Common myeloid progenitor, CD34-positive (primary cell): ENCODE measurements at places on chromosomes 5 and 9.
A peak's percentile ranks its signal among the peaks of the same experiment; 100 is the strongest.

DNA sequence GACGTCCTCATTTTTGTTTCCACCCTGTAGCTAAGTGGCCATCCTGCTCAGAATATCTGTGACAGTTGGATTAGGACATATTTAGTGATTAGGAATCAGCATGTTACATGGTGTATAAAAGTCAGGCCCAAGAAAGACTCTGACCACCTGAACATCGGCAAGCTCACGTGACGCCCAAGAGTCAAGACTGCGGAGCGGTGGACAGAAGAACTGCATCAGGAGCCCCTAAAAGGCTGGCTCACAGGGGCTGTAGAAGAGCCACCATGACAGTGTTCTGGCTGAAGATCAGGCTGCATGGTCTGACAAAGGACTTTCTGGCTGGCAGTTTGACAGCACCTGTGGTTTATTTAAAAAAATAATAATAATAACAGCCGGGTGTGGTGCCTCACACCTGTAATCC lies 185.3 kb downstream of the AUH start:
- no peak for DNase-seq

DNA sequence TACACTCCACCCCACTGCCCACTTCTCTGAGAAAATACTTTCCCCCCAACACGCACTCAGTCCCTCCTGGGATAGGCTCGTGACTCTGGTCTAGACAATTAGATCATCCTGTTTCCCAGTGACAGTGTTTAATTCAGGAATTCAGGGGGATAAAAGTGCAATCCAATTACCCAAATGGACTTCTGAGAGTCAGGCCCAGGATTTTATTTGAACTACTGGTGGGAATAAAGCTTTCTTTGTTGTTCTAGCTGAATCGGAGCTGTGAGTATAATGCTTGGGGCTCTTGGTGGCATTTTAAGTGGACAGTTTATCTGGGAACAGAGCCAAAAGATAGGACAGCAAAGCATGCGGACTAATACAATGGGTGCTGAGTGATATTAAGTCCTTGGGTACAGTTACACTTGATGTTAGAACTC lies 683.3 kb downstream of the MAT2B start:
- no peak for DNase-seq

DNA sequence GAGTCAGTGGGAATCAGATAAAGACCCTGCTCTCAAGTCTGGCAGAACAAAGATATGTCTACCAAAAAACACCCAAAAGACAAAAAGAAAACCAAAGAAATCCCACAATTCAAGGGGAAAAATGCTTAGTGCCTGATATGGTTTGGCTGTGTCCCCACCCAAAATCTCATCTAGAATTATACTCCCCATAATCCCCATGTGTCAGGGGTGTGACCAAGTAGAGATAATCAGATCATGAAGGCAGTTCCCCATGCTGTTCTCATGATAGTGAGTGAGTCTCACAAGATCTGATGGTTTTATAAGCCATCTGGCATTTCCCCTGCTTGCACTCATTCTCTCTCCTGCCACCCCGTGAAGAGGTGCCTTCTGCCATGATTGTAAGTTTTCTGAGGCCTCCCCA lies 13.4 kb downstream of the FBXO10 start:
- peak; percentile 27 for DNase-seq

DNA sequence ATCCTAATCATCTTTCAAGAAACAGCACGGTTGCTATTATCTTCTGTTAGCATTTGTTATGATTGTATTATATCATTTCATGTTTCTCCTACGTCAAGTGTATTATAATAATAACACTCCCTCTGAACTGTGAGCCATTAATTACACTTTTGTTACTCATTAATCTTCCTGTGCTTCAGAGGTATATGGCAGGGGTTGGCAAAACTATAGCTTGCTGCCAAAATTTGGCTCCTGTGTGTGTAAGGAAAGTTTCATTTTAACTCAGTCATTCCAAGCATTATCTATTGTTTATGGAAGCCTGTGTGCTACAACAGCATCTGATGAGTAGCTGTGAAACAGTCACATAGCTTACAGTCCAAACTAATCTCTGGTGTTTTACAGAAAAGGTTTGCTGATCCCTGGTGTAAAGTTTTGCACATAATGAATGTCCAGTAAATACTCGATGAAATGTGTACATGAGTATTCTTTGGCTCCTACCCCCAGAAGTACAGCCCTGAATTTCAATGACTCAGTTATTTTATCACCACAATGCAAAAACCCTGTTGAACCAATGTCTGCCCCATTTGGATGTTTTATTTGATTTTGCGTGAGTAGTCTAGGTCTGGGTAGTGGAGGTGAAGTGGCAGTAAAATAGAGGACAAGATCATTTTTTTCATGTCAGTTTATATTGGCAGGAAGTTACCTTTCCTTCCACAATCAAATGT lies 648.2 kb downstream of the MAT2B start:
- DNase-seq = no peak

- DNase-seq = no peak
These were observed 78.5 kb downstream of the SH3TC2 start for GRCh38 chr5:148984345-148984744.

DNA sequence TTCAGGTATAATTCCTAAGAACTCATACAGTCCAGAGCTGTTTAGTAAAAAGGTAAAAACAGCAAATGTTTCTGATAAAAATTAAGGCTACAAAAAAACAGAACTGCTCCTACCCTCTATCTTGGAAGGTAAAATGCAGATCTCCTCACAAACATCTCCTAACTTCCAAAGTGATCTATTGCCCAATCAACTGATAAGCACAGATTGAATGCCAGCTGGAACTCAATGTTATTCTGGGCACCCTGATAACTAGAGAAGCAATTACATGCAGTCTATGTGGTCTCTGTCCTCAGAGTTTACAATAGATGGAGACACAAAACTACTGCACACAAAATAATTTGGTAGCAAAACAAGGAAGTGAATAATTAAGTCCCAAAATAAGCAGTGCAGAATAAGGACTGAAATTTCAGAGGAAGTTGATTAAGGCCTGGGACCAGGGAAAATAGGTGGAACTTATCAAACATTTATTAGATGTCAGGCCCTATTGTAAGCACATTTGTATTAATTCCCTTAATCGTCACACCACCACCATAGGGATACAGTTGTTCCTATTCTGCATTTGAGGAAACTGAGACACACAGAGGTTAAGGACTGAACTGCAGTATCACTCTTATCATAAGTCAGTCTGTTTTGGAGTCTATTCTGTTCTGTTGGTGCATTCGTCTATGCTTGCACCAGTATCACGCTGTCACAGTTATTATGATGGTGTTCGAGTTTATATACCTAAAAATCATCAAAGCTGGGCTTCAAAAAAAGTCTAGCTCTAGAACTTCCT lies 102.2 kb upstream of the TARS1 start:
- no peak for DNase-seq

GRCh38 chr5:34439601-34440000 lies 216.5 kb upstream of the RAI14 start:
- DNase-seq = no peak

DNA sequence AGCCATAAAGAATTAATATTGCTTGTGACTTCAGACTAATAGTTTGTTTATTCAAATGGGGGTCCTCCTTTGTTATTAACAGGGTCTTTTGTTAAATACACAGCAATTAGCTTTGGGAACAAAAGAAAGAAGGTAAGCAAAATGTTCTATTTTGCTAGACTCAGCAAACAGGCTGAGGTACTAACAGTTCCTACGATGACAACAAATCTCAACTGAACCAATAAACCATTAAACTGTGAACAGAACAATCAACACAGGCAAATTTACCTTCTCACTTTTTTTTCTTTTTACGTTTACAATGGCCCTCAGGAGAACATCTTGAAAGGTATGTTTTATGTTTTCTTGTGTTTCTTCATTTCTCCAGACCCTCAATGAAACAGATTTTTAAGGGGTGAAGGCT lies 207.2 kb downstream of the NFIB start:
- DNase-seq = no peak

GRCh38 chr9:130215341-130216119 lies 43.3 kb downstream of the NCS1 start:
- DNase-seq = peak; percentile 16

GRCh38 chr5:18023986-18024385 lies 389.7 kb downstream of the TAF11L14 start:
- DNase-seq = peak; percentile 78
